ENCODE measurements at places on chromosomes 5 and 9.

- DNase-seq: no peak
Measured at GRCh38 chr5:111385970-111386831, 126.1 kb downstream of the STARD4 start.

DNA sequence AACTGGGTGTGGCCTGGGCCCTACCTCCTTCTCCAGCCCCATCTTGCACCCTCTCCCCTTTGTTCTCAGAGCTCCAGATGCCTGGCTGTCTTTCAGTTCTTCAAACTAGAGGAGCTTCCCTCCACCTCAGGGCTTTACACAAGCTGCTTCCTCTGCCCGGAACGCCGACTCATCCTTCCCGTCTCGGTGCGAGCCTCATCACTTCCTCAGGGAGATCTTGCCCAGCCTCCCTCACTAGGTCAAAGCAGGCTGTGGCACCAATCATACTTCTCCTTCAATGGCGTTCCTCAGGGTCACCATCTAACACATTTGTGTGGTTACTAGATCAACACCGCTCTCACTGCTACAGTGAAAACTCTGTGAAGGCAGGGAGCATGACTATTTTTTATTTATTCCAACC, 56.2 kb upstream of the ZSWIM6 start:
- DNase-seq: peak; percentile 22

GRCh38 chr5:77168161-77168878, 42.2 kb upstream of the PDE8B start:
- no peak for DNase-seq

GRCh38 chr9:129769669-129770068, 16.8 kb upstream of the PTGES start:
- no peak for DNase-seq

DNA sequence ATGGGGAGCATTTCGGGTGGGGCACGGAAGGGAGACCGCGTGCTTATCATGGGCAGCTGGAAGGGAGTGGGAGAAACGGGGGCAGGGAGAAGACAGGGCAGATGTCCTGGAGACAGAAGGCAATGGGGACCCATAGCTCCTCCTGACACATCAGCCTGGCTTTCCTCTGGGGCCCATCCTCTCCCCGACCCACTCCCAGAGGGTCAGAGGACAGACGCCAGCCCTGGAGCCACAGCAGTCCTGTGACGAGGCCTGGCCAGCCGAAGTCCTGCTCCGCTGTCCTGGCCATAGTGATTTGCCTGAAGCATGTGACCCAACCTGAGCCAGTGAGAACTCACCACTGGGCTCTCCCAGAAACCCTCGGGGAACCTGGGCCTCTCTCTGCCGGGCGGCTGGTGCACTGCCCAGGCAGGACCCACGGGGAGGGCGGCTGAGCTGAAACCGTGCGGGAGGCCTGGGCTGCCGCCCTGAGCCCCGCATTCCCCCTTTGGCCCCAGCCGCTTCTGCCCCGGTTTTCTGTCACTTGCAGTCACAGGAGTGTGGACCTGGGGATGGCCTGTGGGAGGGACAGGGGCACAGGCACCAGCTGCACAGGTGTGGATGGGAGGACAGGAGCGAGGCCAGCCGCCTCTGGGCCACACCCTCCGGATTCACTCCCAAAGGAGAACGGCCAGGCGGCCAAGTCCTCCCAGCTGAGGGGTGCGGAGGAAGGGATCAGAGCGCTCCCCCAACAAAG, 19.8 kb downstream of the ADAMTS2 start:
- no peak for DNase-seq

DNA sequence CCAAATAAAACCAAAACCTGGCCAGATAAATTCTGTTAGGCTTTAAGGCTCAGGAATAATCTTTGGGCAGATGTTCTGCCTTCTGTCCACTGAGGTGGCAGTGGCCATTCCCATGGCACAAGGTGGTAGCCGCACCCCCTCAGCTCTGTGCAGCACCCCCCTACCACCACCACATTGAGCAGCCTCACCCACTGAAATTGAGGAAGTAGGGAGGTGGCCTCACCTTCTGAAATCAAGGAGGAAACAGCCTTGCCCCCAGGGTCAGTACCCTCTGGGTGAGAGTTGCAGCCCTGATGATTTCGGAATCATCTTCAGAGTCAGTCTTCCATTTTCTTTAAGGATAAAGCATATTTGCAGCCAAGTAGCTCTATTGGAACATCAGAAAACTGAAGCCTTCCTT, 204.8 kb upstream of the PIK3R1 start:
- DNase-seq: no peak

DNA sequence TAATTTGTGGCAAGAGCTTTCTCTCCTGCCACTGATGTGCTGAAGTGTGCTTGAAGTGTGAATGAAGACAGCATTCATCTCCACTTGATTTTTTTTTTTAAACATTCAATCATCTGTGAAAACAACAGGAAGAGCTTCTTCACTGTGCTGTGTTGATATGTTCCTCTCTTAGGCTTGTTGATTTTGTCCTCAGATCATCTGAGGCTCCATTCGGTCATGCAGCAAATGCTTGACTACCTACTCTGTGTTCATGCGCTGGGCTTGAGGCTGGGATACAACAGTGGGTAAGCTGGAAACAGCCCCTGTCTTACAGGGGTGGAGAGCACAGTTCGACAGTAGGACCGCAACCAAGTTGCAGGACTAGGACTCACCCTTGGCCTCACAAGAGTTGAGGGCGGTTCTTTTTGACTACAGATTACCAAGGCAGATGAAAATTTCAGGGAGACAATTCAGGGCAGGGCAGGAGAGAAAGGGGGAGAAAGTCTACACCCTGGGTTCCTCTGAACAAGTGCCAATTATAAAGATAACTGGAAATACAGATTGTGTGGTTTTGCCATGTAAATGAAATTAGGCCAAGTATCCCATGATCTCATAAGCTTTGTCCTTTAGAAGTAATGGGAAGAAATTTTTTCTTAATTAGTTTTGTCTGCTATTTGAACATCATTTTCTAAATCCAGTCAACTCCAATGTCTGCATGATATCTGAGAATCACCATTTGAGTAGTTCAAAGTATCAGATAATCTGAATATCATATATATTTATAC, 31.0 kb upstream of the F2R start:
- no peak for DNase-seq

DNA sequence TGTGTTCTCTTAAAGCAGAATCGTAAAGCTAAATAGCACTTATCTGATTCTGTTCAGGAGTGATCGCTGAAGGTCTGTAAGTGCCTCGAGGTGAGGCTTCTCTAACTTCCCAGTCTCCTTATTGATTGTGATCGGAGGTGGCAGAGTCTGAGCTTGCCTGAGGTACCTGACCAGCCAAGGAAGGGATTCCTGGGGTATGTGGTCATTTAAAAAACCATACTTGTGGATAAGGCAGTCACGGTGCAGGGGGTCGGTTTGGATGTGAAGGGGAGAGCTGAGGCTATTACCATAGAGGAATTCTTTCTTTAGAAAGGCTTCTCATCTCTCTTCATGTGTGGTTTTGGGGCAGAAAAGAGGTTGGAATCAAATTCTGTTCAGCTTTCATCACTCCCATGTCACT, 193.7 kb downstream of the TLE4 start:
- DNase-seq: no peak

- no peak for DNase-seq
Measured at GRCh38 chr5:66138637-66139317, 5.3 kb upstream of the SREK1 start.

DNA sequence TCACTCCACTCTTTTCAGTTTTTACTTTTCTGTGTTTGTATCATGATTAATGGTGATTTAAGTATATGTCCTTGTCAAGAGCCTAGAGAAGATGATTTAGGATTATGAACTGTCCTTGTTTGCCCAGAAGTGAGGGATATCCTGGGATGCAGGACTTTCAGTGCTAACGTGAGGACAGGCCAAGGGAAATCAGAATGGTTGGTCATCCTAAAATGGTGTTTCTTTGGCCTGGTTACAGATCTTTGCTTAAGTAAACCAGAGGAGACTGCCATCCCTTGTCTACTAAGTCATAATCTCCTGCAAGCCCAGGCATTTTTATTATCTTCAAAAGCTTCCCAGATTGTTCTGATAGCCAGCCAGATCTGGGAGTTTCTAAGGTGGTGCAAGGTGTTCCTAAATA, 22.3 kb upstream of the DPYSL3 start:
- DNase-seq: no peak

DNA sequence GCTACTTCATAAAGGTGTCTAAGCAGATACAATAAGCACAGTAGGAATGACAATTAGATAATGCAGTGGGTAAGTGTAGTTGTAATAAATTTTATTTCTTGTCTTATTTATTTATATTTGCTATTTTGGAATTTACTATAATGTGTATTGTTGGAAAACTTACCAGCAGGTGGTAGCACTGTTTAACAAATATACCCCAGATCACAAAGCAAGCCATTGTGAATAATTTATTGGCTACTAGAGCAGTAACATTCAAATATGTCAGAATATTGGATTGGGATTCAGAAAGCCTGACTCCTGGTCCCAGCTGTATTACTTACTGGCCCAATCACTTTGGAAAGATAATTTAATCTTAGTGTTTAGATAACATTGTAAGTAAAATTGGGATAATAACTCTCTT, 78.0 kb downstream of the ISOC1 start:
- no peak for DNase-seq

- DNase-seq: no peak
Measured at GRCh38 chr5:127046343-127047072, 16.1 kb upstream of the MARCHF3 start.

DNA sequence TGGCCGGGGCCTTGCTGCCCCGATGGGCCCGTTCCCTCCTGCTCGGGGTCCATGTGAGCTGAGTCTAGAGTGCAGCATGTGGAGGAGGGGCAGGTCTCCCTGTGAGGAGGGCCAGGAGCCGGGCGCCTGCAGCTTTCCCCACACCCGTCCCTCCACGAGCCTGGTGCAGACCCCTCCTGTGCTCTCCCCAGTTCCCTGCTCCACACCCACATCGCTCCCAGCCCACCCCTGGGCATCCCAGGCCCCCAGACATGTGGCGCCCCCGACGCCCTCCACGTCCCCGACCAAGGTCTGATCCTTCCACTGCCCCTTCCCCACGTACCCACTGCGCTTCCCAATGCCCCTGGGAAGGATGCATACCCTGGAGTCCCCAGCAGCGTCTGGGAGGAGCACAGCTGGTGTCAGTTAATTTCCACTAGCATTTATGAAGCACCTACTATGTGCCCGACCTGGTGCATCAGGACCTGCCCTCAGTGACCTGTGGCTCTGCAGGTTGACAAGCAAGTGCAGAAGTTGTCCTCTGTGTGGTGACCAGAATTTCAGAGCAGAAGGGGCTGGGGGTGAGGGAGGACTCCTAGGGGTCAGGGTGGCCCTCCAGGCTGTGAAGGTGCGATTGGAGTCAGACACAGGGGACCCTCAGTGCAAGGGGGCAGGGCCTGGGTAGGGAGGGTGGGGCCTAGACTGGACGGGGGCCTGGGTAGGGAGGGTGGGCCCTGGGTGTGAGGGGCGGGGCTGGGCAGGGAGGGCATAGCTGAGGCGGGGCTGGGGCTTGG, 10.8 kb upstream of the SLC6A18 start:
- no peak for DNase-seq

- DNase-seq: no peak
Measured at GRCh38 chr9:125756518-125756917, 9.3 kb downstream of the PBX3 start.

DNA sequence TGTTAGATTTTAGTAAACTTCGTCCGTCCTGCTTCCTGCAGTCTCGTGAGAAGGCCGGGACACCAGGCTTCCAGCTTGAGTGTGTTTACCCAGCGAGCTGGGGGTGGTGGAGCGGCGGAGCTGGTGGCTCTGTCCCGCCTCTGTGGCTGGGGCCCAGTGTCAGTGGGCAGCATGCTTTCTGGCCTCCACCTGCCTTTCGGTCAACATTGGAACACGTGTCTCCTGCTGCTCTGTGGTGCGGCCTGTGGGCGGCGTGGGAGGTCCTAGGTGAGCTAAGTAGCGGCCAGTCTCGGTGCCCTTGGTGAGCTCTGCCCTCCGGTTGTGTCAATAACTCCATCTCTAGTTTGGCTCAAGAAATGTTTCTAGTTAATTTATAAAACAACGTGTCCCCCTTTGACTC, 125.9 kb downstream of the GADD45G start:
- no peak for DNase-seq

DNA sequence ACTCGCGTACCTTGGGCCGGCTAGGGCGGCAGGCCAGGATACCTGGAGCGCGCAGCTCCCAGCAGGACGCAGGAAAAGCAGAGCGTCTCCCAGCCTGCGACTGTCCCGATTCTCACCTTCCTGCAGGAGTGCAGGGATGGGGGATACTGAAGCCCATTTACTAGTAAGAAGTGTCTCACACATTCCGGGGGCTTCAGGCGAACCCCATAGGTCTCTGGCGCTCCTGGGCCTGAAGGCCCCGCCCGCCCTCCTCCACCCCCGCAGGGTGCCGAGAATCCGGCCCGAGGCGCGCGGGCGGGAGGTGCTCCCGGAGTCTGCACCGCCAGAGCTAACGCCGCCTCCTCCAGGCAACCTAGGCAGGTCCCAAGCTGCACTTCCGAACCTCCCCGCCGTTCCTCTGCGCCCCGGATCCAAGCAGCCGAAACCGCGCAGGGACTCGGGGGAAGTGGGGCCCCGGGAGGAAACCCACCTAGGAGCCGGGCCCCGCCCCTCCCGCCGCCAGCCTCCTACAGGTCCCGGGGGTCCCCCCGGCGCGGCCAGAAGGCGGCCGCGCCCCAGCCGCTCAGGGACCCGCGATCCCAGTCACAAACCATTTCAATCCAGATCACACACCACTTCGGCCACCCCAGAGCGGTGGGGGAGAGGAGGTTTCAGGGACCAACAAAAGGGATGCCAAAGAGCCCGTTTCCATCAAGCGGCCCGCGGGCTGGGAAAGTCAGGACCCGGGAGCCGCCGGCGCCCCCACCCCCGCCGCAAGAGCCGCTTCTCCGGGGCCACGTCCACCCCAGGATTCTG, 1.2 kb downstream of the ROR2 start:
- no peak for DNase-seq

DNA sequence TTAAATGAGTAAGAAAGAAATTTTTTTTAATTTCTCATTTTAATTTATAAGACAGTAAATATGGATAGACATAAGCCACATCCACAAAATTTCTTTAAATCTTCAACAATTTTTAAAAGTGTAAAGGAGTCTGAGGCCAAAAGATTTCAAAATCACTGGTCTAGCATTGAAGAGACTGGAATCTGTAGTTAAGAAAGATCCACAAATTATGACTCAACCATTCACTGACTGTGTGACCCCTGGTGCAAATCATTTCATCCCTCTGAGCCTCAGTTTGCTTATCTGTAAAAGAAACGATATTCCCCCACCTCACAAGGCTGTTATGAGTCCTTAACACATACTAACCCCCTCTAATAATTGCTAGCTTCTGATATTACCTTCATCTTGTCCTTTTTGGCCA, 98.5 kb downstream of the EBF1 start:
- no peak for DNase-seq

DNA sequence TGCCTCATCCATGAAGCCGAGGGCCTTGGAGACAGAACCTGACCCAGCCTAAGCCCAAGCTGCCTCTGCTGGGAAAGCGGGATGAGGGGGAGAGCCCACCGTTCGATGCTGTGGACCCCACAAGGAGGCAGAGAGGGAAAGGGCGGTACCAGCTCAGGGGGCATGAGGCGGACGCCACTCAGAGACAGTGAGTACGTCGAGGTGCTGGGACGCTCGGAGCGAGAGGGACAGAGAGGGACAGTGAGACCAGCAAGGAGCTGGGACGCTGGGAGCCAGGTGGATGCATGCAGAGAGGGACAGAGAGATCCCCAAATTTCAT, 33.6 kb downstream of the EXD3 start:
- DNase-seq: no peak

GRCh38 chr9:124014211-124014955, 2.8 kb downstream of the LHX2 start:
- no peak for DNase-seq
